ENCODE measurements at places on chromosomes 16 and 17. TPM values are rescaled to one million over a fixed set of nuclear protein-coding genes. Genes with fewer than 3 reads are reported as not detected.
A peak's percentile ranks its signal among the peaks of the same experiment; 100 is the strongest.

TBC1D26 gene
- total RNA-seq: 0.23 TPM

GINS2 gene
- 66.9 TPM for total RNA-seq

G6PC1 gene
- not detected for total RNA-seq

PGAP3 gene
- 14.0 TPM for total RNA-seq

- DNase-seq: no peak
Measured at GRCh38 chr16:80563066-80563465, 22.3 kb downstream of the DYNLRB2 start.

DNA sequence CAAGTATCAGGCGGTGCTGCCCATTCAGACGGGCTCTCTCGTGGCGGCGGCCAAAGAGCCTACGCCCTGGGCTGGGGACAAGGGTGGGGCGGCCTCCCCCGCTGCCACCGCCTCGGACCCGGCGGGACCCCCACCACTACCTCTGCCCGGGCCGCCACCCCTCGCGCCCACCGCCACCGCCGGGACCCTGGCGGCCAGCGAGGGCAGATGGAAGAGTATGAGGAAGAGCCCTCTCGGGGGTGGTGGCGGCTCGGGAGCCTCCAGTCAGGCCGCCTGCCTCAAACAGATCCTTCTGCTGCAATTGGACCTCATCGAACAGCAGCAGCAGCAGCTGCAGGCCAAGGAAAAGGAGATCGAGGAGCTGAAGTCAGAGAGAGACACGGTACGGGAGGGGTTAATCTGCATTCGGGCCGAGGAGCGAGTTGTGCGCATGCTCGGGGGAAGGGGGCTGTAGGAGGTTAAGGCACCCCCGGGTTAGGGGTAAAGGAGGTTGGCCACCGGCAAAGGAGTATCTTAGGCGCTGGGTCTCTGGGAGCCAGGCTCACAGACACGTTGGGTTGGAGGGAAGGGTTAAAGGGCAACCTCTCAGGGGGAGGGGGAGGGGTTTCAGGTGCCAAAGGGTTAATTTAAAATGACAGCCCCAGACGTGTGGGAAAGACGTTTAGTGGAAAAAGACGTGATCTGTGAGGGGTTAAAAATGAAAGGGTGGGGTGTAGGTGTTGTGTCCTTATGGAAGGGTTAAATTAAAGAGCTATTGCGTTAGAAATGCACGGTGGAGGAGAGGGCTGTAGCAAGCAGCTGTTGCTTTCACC, 1.4 kb downstream of the MSL1 start:
- peak; percentile 61 for DNase-seq

GRCh38 chr17:69539781-69540319, 125.4 kb downstream of the MAP2K6 start:
- no peak for DNase-seq

GRCh38 chr17:35735036-35735805, 3.8 kb downstream of the RASL10B start:
- DNase-seq: no peak

DNA sequence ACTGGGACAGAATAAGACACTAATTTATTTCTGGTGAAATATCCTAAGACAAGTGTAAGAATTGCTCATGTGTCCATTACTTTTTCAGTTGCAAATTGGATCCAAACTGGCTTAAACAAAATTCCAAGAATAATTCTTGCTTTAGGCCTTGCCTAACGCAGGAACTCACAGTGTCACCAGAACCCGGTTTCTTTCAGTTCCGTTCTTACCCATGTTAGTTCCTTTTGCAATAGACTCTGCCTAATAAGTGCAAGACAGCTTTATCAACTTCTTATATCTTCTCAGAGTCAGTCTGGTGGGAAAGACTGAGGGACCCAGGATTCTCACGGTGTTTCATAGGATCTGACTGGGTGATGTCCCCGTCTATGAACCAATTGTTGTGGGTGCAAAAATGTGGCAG, 24.7 kb downstream of the GDE1 start:
- no peak for DNase-seq

DNA sequence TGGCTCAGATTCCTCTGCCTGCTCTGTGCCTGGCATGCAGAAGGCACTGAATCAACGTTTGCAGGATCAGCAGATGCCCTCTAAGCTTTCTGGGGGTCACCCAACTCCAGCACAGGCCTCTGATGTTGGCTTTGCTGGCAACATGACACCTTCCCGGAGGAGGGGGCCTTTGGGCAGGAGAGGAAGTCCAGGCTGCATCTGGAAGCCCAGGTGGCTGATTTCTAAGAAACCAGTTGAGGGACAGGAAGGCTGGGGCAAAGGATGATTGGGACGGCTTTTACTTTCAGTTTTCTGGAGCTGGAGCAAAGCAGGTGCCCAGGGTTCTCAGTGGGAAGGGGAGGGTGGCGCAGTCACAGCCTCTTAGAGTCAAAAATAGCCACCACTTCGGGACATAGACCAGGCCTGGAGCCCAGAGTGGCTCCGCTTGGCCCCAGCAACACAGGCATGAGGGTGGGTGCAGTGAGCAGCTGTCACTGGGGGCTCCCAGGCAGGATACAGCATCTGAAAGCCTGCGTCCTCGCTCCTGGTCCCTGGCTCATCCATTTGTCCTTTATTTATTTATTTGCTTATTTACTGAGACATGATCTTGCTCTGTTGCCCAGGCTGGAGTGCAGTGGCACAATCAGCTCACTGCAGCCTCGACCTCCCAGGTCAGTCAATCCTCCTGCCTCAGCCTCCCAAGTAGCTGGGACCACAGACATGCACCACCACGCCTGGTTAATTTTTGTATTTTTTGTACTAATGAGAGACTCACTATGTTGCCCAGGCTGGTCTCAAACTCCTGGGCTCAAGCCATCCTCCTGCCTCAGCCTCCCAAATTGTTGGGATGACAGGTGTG, 15.1 kb downstream of the SOCS1 start:
- no peak for DNase-seq

DNA sequence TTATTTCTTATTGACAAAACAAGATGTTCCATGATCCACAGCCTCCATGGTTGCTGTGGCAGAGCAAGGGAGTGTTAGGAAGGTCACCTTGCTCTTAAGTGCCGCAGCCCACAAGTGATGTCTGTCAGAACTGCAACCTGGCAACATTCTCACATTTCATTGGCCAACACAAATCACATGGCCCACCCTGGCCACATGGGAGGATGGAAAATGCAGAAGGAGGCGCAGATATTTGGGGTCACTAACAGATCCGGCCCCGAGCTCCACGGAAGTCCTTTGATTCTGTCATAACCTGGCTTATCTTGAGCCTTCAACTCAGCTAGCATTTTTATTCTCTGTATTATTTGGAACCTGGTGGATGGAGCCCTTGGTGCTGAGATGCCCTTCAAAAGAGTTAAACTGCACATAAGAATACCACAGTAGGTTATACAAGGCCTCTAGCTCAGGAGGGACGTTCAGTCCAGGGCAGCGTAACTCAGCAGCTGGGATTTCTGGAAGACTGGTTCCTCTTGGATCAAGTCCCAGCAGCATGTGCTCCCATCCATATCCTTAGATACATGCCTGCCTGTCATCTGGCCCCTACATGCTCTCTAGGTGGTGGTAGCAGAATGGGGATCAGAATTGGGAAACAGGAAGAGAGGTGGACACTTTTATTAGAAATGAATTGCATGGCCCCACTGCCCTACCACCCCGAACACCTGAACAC, 508.1 kb downstream of the HAPSTR1 start:
- DNase-seq: no peak

GRCh38 chr17:5986644-5987043, 83.5 kb upstream of the WSCD1 start:
- DNase-seq: no peak

GRCh38 chr17:41322094-41322902, 6.8 kb upstream of the KRTAP17-1 start:
- DNase-seq: no peak

DNA sequence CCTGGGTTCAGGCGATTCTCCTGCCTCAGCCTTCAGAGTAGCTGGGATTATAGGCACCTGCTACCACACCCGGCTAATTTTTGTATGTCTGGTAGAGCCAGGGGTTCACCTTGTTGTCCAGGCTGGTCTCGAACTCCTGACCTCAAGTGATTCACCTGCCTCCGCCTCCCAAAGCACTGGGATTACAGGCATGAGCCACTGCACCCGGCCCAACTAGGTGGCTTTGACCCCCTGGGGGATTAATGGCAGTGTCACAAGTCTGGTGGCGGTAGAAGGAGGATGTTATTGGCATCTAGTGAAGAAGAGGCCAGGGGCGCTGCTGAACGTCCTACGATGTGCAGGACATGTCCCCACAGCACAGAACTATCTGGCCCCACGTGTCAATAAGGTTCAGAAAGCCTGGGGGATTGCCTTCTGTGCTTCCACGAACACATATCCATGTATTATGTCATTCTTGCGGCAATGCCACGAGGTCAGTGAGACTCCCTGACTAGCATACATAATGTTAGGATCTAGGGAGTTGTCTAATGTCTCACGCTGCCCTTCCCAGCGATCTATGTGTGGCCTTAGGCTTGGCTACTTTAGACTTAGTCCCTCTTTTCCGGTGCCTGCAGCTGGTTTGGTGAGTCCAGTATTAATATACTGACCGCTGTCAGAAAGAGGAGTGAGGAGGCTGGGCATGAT, 75.8 kb downstream of the ABCC6 start:
- DNase-seq: no peak

DNA sequence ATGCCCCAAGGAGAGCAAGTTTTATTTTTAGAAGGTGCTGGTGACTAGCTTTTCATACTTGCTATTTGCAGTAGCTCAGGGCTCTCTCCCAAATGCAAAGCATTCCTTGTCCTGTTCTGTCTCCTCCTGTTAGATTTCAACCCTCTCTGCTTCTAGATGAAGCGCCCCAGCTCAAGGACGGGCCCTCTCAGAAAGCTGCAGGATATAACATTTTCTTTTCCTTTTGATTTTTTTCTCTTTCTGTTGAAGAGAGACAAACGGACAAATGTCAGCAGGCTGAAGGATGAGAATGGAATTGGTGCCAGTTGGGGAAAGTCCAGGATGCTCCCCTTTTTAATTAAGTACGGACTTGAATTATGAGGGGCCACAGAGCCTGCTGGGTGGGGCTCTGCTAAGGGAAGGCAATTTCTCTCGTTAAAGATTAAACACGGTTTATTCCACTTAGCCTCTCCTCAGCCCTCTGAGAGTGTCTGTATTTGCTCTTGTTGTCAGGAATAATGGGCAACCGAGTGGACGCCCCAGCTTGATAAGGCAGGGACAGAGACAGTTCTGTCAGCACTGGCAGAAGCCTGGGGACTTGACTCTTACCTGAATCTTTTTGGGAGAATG, 6.2 kb upstream of the ETV4 start:
- DNase-seq: no peak

DNA sequence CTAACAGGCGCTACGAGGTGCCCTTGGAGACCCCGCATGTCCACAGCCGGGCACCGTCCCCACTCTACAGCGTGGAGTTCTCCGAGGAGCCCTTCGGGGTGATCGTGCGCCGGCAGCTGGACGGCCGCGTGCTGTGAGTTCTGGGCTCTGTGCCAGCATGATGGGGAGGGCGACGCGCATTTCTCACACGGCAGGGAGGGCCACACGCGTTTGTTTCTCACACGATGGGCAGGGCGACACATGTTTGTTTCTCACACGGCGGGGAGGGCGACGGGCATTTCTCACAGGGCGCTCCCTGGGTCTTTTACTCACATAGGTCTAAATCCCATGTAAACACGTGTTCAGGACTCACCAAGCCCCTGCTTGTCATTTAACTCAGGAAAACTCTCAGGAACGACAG, 4.4 kb downstream of the GAA start:
- no peak for DNase-seq

DNA sequence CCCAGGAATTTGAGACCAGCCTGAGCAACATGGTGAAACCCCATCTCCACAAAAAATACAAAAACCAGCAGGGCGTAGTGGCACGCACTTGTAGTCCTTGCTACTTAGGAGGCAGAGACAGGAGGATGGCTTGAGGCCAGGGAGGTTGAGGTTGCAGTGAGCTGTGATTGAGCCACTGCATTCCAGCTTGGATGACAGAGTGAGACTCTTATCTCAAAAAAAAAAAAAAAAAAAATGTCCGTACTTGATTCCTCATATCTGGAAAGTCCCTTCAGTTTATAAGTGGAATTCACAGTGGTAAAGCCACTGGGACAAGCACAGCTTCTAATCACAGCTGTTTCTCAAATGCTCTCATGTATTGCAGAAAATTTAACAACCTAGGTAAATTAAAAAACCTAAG, 78.6 kb upstream of the CREBBP start:
- no peak for DNase-seq

GRCh38 chr16:53985861-53986260, 281.9 kb downstream of the FTO start:
- DNase-seq: no peak

GRCh38 chr17:2904135-2904534, 107.9 kb downstream of the RAP1GAP2 start:
- no peak for DNase-seq

- no peak for DNase-seq
Measured at GRCh38 chr17:79835953-79836509, 3.2 kb downstream of the CBX4 start.

GRCh38 chr17:6135996-6136395, 65.8 kb downstream of the WSCD1 start:
- no peak for DNase-seq

GRCh38 chr16:3076577-3076976, 11.1 kb downstream of the IL32 start:
- DNase-seq: no peak

- no peak for DNase-seq
Measured at GRCh38 chr16:67441271-67441753, 10.4 kb downstream of the HSD11B2 start.

DNA sequence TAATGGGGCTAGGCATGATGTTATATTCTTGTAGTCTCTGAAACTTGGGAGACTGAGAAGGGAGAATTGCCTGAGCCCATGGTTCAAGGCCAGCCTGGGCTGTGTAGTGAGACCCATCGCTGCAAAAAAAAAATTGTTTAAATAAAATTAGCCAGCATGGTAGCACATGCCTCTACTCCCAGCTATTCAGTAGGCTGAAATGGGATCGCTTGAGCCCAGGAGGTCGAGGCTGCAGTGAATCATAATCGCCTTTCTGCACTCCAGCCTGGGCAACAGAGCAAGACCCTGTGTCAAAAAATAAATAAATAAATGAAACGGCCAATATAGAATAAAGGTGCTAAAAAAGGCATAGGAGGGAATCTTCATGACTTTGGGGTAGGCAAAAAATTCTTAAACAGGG, 13.9 kb upstream of the SLX4 start:
- DNase-seq: no peak

DNA sequence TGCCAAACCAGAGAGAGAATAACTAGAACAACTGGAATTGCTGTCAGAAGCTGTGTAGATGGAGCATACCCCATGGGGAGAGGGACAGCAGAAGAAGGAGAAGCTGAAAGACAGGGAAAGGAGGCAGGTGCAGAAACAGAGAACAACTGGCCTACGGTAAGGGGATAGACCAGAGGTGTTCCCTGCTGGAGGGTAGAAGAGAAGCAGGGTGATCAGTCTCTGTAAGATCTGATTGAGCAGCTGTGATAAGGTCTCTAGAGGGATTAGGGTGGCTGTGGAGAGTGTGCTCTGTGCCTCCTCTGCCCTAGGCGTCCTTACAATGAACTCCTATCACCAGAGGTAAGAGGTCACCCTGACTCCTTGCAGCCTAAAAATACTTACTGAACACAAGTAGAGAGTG, 30.4 kb upstream of the HS3ST3B1 start:
- DNase-seq: no peak

Data from activated T-helper 2 cell treated with anti-CD3 and anti-CD28 coated beads, Interferon-gamma antibody, Interleukin-2, Interleukin-4, amounts not matched to agents 10 μg/mL and 5 μg/mL and 100 μg/mL, durations not matched to agents 14 hours and 24 hours and 36 hours (primary cell).